DMS 273 treated with DMSO at 0.1 percent for 48 hours (cell line): ENCODE measurements at places on chromosomes 2 and 18.

GRCh38 chr2:229043681-229044080 lies 227.4 kb downstream of the PID1 start:
- DNase-seq = no peak

DNA sequence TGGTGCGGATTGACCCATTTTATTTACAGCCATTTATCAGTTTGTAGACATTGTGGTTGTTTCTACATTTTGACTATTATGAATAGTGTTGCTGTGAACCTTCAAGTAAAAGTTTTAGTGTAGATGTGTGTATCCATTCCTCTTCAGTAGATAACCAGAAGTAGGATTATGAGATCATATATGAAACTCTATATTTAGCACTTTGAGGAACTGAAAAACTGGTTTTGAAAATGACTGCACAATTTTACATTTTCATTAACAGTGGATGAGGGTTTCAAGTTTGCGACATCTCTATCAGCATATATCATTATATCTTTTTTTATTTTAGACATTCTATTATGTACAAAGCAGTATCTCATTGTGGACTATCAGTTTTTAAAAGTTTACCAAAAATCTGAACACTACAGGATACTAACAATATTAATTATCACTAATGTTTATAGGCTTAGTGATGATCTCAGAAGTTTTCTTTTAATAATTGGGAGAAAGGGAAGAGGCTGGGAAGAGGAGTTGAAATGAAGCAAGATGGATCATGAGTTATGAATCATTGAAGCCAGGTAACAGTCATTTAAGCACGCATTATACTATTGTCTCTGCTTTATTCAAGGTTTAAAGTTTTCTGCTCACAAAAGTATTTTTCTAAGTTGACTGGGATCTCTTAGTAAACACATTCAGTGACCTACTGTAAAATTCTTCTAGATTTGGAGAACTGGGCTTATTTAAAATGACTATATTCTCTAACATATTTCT lies 329.0 kb upstream of the LRATD1 start:
- no peak for DNase-seq

DNA sequence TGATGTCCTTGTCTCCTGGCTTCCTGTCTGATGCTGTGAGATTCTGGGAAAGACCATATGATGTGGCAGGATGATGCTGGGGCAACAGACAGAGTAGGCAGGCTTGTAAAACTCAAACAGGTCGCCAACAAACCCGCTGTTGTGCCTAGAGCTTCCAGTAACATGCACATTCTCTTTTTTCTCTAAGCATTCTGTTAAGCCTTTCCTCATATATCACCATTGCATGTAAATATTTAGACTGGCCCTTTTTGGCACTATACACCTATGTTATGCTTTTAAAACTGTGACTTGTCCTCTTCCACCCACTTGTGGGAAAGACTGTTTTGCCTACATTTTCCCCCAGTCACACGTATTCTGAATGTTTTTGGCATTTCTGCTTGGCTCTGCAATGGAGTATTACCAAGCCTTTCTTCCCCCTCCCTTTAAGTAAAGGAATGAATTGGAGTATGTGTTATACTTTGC lies 250.4 kb upstream of the TANK start:
- DNase-seq = no peak

DNA sequence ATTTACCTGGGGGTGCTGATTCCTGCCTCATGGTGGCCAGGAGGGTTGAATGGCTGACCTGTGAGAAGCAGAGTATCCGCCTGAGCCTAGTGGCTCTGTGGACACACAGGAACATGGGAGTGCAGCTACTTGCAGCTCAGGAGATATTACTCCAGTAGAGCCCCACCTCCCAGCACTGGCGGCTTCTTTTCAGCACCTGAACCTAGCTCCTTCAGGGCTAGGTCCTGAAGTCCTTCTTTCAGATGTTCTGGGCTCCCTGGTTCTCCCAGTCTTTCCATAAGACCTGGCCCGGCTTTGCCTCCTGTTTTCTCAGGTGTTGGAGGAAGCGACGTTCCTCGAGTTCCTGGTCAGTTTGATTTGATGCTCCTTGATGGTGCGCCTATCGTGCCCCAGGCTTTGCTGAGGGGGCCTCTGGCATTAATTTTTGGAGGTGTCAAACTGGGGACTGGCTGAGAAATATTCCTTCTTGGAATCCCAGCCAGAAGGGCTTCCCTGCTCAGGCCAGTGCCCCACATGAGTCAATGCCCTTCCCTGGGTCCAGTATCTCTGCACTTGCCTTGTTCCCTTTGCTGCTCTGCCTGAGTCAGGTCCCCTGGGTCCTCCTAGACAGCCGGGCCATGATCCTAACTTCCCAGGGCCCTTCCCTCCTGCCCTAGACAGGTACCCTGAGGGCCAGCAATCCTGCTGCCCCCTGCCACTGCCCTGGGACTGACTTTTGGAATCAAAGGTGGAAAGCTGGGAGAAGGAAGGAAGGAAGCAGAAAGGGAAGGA lies 110.7 kb upstream of the HAAO start:
- no peak for DNase-seq

DNA sequence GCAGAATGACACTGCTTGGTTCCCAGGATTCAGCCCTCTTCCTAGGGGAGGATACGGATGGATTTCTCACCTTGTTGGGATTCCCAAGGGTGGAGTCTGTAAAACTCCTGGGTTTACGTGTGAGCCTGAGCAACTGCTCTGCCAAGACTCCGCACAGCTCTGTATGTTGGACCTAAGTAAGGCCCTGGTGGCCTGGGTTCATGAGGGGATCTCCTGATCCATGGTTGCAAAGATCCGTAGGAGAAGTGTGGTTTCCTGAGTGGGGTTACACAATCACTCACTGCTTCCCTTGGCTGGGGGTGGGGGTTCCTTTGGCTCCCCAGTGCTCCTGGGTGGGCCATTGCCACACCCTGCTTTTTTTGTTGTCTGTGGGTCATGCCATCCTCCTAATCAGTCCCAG lies 37.7 kb downstream of the ANKRD12 start:
- DNase-seq = no peak
